NCI-H460 (cell line): ENCODE measurements at places on chromosomes 5 and 9.

DNA sequence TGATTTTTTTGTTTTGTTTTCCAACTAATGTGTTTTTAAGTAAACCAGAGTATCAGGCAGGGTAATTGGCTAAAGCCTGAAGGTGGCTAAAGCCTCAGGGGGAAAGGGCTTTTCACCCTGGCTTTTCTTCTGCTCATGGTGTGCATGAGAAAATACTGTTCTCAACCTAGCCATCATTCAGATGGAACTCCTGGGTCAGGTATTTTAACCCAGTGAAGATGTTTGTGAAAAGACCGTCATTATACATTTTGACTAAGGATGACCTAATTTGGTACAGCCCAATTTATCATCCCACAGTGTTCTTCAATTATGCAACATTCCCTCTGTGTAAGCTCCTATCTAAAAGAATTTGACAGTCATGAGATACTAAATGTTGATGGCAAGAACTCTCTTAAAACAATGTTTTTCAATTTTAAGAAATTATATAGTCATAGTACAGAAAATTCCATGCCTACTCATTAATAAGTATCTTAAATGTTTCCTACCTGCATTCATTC is 209.5 kb upstream of the TARS1 start:
- no peak for DNase-seq

GRCh38 chr5:159929176-159929575 is 12.9 kb downstream of the ADRA1B start:
- DNase-seq = no peak

DNA sequence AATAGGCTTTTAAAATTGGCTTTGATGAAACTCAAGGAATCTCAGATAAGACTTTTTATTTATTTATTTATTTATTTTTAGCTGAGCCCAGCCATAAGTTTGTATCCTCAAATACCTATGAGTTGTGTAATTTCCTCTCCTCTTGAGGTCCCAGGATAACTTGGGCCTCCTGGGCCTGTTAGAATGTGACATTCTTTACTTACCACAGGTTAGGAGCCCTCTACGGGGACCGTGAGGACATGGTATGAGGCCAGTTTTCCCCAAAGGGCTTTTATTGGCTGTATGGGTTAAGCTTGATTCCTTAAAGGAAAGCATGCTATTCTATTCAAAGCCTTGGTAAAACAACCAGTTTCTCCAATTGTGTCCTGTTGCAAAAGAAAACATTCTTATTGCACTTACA is 16.9 kb downstream of the SHISAL2B start:
- no peak for DNase-seq

DNA sequence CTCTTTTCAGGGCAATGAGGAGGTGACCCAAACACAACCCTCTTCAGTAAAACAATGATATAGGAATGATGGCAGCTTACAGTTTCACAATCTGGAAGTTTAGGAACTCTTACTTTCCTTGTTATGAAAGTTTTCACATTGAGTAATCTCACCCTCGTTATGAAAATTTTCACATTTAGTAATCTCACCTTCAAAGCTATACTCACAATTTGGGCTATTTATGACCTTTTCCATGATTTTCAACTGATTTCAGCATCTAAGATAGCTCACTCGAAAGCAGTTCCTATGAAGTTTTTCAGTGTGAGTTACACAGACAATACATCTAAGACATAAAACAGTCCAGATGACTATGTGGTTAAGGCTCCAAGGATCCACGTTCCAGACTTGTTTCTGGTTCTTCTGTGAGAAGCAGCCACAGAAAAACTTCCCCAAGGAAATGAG is 57.1 kb downstream of the FOXD1 start:
- DNase-seq = no peak

- no peak for DNase-seq
These were observed 306.3 kb upstream of the SGCD start for GRCh38 chr5:156020647-156021046.

GRCh38 chr5:32264957-32265572 is 47.7 kb downstream of the MTMR12 start:
- DNase-seq = no peak

- DNase-seq = no peak
These were observed 41.1 kb downstream of the LIX1 start for GRCh38 chr5:97101189-97101910.

GRCh38 chr9:120724757-120725400 is 10.6 kb upstream of the MEGF9 start:
- no peak for DNase-seq

DNA sequence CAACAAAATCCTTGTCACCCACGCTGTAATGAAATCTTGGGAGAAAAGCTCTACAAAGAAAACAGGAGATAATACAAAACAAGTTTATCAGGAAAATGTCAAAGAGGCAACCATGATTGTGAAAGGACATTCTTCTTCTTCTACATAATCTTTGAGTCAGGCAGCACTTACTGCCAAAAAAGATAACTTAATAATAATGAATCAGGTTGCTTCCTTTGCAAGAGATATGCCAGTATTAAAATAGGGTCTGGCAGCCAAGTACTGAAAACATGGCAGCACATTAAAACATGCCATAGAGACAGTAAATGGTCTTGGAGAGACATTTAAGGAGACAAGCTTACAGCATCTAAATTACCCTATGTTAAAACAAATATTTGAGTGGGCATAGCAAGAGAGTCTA is 1573.4 kb downstream of the EFNA5 start:
- DNase-seq = no peak

DNA sequence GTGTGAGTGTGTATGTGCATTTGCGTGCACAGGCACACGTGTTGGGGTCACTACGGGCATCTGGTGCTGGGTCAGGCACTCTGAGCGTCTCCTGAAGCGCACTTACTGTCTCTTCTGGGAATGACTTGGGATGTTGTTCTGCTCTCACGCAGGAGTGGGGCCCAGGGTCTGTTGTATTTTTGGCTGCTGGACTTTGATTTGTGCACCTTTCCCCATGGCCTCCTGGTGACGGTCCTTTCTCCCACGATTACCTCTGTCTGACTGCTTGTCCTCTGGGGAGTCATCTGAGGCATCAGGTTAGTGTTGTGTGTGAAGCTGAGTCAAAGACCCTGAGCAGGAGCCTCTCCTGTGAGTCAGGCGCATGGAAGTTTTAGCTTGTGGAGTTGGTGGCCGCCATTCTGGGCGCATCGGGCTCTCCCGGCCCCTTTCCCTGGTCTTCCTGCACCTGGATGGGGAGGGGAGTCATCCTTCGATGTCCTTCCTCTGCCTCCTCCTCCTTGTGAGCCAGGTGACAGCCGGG is 62.1 kb downstream of the RXRA start:
- DNase-seq = no peak

DNA sequence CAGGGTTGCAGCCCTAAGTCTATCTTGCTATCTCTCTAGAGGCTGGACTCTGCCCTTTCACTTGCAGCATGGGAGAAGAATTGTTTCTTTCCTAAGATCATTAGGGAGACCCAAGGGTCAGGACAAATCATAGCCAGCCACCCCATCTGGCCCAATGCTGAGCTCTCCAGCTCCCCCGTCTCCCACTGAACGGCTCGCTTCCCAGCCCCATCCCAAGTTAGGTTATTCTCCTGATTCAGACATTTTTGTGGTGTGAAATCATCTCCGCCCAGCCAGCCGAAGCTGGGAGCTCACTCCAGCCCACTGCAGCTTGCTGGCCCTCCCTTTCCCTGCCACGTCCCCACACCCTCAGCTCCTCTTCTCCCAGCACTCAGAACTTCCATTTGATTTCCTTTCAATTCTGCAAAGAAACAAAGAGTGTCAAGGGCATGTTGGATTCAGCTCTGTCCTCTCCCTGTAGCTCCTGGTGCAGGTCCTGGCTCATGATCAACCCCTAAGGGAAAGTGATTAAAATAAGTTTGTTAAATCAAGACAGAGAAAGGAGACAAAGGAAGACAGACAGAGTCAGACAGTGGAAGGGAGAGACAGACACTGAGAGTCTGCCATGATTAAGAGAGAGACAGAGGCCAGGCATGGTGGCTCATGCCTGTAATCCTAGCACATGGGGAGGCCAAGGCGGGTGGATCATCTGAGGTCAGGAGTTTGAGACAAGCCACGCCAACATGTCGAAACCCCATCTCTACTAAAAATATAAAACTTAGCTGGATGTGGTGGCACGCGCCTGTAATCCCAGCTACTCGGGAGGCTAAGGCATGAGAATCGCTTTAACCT is 12.6 kb upstream of the SPARC start:
- no peak for DNase-seq

DNA sequence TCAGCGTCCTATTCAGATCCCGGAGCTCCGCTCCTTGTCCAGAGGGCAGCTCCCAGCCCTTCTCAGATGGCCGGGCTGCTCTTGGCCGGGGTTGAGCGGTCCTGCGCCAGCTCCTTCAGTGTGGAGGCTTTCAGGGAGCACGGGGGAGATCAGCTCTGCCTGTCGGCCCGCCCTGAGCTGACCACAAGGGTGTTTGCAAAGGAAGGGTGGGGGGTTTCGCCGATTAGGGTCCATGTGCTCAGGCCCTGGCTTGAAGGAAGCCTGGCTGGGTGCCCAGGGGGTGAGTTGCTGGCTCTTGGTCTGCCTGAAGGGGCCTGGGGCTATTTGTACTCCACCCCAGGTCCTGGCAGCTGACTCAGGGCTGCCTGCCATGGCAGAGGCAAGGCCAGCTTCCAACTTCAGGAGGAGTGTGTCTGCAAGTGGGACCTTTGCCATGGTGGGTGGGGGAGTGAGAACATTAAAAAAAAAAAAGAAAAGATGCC is 250.1 kb upstream of the KLF4 start:
- DNase-seq = no peak

DNA sequence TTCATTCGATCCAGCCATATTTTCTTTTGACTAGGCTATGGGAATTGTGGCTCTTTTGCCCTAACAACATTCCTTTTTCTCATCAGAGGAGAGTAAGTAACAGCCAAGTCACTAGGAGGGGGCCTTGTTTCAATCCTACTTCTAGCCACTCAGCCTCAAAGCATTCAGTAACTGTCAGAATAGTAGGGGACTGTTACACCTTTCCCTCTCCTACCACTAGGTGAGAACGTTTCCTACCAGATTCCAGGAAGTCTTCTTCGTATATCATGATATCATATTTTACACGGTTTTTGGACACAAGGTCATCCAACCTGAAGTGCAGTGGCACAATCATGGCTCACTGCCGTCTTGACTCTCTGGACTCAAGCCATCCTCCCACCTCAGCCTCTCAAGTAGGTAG is 171.3 kb upstream of the CDH12 start:
- DNase-seq = no peak

DNA sequence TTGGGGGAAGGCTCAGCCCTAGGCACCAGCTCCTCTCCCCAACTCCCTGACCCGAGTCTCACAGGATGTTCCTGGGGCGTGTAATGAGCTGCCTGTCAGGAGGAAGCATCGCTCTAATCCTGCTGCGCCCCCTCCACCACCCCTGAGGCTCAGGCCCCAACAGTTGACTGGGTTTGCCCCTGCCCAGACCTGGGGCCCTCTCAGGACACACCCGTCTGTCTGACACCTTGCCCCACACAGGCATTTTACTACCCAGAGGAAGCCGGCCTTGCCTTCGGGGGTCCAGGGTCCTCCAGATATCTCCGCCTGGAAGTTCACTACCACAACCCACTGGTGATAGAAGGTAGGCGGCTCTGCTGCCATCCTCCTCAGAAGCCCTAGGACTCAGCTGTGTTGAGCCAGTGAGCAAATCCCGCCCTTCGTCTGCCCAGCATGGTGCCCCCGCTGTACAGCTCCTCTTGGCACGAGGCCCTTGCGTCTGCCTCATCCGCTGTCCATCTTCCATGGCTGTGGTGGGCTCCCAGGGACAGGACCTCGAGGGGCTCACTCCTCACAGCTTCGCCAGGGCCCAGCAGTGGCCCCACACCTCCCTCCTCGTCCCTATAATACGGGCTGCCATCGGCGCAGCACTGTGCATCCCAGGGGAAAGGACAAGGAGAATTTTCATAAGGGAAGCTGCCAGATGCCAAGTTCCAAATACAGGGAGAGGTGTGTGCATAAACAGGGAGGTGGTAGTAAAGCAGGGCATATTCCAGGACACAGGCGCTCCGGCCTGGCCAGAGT is 8.0 kb downstream of the DBH start:
- no peak for DNase-seq

- no peak for DNase-seq
These were observed 1.1 kb upstream of the PITX1 start for GRCh38 chr5:135034963-135035677.

GRCh38 chr9:114448706-114449105 is 56.6 kb downstream of the WHRN start:
- DNase-seq = no peak

DNA sequence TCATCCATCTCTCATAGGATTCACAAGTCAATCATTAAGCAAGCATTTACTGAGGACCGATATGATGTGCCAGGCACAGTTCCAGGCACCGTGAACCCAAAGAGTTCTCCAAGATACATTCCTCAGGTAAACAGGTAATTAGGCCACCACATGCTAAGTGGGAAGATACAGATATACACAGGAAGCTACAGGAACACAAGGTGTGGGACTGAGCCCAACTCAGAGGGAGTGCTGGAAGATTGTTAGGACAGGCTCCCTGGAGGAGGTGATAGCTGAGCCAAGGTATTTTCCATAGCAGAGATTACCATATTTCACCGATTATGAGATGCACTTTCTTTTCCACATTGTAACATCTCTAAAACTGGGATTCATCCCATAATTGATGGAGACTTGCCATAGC is 31.4 kb upstream of the RAI14 start:
- DNase-seq = no peak

DNA sequence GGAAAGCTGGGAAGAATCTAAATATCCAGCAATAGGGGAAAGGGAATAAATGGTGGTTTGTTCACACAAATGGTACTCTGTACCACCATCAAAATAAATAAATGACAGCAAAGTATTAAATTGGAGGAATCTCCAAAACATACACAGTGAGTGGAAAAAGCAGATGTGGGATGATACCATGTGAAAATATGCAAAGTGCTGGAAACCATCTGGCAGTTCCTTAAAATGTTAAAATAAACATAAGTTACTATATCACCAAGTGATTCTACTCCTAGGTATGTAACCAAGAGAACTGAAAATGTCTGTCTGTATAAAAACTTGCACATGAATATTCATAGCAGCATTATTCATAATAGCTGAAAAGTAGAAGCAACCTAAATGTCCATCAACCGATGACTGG is 41.9 kb upstream of the TEX48 start:
- no peak for DNase-seq

- no peak for DNase-seq
These were observed 101.2 kb upstream of the GDNF start for GRCh38 chr5:37940931-37941623.

- no peak for DNase-seq
These were observed 28.6 kb downstream of the DCAF12 start for GRCh38 chr9:34097865-34098264.

DNA sequence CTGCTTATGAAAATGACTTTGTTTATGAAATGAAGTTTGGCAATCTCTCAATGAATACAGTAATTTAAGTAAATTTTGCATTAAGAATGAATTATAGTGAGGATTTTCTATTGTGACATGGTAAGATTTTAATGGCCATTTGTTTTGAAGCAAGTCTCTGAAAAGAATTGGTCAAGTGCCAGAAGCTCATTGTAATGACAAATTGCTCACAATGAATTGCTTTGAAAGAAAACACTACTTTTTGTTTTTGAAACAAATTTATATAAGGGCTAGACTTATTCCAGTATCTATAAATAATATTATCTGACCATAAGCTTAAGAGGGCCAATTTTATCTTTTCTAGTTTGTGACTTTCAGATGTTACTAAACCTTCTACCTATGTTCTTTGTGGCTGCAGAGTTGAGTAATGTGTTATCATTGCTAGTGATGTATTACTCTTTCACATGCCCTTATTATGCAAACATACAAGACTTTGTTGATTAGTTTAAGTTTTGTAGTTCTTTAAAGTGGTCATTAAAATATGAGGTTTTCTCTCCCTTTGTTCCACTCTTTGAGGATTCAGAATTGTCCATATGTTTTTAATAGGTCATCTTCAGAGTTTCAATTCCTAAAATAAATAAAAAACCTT is 93.0 kb upstream of the ZNF608 start:
- no peak for DNase-seq

GRCh38 chr9:91310037-91310436 is 51.7 kb downstream of the AUH start:
- DNase-seq = no peak
